ENCODE measurements at places on chromosomes 7 and 10.
A peak's percentile ranks its signal among the peaks of the same experiment; 100 is the strongest.

DNA sequence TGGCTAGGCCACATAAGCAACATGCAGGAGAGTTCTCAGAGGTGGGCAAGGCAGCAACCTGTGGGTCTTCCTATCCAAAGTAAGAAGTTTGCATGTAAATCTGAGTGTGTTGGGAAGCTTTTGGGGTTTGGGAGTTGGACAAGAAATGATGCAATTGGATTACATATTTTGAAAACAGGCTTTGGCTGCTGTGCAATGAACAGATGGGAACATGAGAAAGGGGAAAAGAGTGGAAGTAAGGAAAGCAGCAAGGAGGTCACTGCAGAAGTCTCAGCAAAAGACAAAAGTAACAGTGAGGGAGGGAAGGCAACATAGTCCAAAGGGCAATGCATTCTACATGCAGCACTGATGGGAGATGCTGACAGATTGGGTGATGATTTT lies 61.1 kb upstream of the C10orf90 start:
- DNase-seq: no peak

- no peak for DNase-seq
Measured at GRCh38 chr10:108427146-108427545, 1262.6 kb upstream of the SORCS1 start.

DNA sequence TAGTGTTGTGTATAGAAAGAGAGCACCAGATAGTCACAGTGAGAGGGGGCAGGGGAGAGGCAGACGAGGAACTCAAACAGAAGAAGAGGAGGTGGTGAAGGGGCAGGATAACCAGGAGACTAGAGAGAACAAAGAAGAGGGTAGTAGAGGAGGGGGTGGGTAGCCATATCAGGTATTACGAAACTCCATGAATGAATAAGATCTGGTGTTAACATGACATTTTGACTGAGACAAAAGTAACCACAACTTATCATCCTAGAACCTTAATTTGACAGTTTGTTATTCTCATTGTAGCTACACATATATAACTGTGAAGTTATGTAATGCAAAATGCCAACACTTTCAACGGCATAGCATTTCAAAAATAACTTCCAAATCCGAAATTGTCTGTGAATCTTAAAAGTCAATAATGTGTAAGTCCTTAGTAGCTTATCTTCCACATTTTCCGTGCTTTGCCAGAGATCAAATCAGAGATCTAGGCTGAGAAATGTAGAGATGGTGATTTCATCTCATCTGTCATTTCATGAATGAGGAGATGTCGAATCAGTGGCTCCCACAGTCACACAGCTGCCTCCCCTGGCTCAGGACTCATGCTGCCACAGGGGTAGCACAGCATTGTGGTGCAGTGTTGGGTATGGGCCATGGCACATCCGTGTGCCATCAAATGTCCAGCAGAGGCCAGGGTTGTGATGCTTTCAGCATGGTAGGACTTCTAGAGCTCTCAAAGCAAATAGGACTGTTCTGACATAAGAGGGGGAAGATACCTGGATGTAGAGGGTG lies 202.1 kb downstream of the HECW1 start:
- DNase-seq: no peak

DNA sequence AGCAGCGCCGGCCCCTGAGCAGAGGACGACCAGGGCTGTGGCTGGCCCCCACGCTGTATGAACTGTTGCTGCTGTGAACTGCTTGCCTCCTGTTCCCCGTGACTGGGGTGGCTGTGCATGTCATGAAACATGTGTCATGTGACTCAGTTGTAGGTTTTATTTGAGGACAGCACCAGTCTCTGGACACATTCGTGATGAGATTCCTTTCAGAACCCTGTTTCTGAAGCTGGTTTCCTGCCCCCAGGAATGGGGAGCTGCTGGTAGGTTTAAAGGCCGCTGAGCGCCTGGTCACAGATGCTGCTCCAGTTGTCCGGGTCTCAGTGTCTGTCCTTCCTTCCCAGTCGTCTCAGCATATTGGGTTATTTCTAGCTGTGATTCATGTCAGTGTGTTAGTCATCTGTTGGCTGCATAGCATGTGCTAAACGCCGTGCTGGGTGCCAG lies 79.1 kb upstream of the PPIF start:
- DNase-seq: no peak

GRCh38 chr10:60299961-60300883 lies 89.5 kb downstream of the ANK3 start:
- DNase-seq: peak; percentile 31

- no peak for DNase-seq
Measured at GRCh38 chr10:86319676-86320075, 46.9 kb downstream of the GRID1 start.

DNA sequence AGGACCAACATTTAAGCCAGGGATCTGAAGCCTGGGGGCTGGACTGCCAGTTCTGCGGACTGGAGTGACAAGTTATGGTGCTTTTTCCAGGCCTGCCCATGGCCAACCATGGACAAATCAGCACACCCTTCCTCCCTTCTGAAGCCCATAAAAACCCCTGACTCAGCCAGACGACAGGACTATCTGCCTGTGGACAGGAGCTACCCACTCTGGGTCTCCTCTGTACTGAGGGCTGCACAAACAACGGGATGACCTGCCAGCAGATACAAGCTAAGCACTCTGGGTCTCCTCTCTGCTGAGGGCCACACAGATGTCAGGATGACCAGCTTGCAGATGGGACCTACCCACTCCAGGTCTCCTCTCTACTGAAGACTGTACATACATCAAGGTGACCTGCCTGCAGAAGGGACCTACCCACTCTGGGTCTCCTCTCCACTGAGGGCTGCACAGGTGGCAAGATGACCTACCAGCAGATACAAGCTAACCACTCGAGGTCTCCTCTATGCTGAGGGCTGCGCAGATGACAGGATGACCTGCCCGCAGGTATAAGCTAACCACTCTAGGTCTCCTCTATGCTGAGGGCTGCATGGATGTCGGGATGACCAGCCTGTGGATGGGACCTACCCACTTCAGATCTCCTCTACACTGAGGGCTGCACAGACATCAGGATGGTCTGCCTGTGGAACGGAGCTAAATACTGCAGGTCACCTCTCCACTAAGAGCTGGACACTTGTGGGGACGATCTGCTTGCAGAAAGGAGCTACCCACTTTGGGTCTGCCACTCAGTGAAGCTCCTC lies 110.1 kb upstream of the GPR22 start:
- no peak for DNase-seq

DNA sequence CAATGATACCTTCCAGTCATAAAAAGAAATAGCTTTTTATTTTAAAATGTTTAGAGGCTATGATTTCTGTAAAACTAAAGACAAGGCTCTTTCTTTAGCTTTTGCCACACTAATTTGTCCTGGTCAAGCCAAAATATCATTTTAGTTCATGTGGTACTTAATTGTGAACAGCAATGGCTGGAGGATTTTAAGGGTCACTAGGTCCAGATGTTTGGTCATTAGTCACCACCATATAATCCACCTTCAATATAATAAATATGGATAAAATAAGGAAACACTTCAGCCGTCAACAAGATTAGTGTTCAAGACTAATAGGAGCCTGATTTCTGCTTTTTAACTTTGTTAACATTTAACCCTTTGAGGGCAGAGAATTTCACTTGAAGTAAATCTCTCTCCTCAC lies 50.0 kb upstream of the HGF start:
- DNase-seq: no peak

DNA sequence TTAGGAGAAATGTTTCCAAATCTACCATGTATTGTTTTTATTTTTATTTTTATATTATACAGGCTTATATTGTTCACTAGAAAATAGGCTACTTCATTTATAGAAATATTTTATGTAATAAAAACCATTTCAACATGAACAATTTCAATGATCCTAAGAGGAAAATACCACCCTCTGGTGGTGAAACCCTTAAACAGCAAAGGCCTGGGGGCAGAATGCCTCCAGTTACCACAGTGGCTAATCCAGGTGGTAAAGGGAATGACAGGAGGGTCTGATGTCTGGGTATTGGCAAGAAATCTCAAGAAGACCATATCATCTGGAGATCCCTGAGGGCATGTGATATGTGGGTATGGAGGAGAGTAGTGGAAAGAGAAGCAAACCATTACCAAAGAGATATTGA lies 19.3 kb downstream of the MACC1 start:
- no peak for DNase-seq

DNA sequence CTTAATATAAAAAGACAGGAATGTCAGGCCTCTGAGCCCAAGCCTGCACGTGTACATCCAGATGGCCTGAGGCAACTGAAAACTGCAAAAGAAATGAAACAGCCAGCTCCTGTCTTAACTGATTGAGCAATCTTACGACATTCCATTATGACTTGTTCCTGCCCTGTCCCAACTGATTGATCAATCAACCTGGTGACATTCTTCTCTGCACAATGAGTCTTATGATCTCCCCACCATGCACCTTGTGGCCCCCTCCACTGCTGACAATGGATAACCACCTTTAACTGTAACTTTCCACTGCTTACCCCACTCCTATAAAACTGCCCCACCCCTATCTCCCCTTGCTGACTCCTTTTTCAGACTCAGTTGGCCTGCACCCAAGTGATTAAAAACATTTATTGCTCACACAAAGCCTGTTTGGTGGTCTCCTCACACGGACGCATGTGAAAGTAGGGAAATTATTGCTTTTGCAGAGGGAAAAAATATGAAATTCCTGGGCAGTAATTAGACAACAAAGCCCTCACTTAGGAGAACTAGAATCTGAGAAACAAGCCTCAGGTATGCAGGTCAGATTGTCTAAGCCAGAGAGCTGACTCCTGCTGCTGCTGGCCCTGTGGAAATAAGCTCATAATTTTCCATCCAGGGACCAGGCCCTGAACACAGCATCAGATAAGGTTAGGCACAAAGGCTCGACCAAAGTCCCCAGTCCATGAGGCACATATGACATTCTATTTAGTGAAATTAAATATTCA lies 5.3 kb downstream of the CYP3A7 start:
- no peak for DNase-seq

GRCh38 chr10:28939281-28940157 lies 262.2 kb downstream of the BAMBI start:
- no peak for DNase-seq

DNA sequence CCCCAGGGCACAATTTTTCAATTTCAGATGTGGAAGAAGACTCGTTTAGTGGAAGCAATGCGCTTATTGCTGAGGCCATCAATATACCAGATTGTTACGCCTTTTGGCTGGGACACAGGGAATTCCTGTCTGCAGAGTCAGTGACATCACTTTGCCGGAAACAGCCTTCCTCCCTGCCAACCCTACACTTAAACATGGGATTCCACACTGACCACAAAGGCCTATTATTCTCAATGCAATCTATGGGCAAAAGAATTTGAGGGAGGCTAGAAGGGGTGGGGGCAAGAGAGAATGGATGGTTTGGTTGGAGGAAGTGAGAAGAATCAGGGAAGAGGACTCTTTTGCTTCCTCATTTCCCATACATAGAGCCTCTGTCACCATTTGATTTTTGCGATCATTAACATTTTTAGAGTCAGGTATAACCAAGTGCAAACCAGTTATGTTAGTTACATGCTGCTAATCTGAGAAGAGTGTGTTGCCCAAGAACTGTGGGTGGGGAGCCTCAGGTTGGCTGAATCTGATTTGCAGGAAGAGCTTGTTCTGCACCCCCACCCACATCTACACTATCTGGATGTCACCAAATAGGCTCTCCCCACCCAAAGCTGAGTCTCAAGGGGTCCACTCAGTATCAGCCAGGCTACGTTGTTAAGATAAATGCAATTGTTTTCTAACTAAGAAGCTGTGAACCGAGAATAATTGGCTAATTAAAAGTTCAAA lies 58.2 kb downstream of the ENTPD1 start:
- DNase-seq: no peak

GRCh38 chr7:118312051-118312450 lies 87.5 kb downstream of the ANKRD7 start:
- no peak for DNase-seq

DNA sequence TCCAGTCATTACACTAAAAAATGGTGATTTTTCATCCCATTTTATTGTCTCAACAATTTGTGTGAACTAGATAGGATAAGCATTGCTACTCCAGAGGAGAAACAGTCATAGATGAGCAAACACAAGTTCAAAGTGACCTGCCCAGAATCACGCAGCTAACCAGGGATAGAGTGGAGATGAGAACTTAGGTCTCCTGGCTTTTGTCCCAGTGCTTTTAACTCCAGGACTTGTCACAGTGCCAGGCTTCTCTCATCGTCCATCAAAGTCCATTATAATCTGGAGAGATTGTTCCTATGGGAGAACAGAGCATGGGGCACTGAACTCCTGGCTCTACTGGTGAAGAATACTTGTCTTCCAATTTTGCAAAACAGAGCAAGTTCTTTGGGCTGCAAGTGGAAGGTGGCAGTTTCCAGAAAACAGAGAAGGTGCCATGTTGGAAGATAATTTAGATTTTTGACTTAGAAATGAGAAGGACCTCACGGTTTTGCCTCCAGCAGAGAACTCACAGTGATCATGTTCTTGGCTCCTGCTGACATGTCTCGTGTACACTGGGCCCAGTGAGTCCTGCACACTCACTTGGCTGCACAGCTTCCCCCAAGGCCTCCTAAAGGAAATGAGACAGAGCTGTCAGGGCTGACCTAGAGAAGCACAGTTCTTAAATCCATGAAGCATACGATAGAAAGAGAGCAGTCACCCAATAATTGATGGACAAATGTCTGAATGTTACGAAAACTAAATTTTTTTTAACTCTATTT lies 322.9 kb upstream of the NRP1 start:
- no peak for DNase-seq

- DNase-seq: no peak
Measured at GRCh38 chr7:25863005-25863728, 288.8 kb upstream of the NFE2L3 start.

- no peak for DNase-seq
Measured at GRCh38 chr7:754531-755412, 27.7 kb upstream of the PRKAR1B start.

- no peak for DNase-seq
Measured at GRCh38 chr10:72692744-72692993, 726 bp downstream of the MCU start.

DNA sequence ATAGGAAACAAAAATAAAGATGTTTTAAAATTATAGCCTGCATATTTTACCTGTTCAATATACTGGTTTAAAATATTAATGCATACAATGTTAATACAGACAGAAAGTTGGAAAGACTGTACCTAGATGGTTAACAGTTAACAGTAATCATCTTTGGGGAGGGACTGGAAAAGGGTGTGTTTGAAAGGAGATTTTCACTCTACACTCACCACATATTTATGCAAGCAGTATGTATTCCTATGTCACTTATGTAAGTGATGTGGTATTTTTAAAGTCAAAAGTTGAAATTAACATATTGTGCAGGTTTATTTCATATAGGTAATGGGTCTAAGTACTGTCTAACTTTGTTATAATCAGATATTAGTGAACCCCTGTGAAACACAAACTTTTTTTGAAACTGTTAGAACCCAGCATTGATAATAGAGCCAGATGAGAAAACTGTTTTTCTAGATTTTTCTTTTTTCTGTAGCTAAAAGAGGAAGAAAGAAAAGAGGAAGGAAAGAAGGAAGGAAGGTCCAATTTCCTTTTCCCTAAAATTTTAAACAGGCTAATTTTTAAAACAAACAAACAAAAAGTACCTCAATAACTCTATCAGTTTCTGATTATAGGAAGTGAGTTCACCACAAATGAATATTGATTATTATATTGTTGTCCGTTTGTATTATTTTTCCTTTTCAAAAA lies 9.0 kb upstream of the STARD3NL start:
- no peak for DNase-seq
